ENCODE measurements at places on chromosomes 5 and 9.

DNA sequence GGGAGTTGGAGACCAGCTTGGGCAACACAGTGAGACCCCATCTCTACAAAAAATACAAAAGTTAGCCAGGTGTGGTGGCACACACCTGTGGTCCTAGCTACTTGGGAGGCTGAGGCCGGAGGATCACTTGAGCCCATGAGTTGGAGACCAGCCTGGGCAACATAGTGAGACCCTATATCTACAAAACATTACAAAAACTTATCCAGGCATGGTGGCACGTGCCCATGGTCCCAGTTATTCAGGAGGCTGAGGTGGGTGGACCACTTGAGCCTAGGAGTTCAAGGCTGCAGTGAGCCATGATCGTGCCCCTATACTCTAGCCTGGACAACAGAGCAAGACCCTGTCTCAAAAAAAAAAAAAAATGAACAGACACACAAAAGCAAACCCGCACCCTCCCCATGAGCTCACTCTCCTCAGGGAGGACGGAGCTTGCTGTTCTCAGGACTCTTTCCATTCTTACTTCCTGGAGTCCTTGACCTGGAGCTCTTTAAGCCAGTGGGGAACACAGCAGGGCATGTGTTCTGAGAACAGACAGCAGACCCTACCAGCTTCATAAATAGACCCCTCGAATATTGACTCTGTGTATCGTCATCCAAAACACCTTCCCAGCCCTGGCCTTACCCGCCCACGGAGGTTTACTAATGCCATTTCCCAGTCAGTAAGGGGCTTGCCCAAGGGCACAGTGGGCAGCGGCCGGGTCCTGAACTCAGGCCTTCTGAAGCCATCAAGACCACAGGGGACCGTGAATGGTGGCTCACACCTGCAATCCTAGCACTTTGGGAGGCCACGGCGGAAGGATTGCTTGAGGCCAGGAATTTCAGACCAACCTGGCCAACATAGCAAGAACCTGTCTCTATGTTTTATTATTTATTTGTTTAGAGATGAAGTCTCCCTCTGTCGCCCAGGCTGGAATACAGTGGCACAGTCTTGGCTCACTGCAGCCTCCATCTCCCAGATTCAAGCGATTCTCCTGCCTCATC is 11.1 kb downstream of the PTGES2 start:
- no peak for DNase-seq

DNA sequence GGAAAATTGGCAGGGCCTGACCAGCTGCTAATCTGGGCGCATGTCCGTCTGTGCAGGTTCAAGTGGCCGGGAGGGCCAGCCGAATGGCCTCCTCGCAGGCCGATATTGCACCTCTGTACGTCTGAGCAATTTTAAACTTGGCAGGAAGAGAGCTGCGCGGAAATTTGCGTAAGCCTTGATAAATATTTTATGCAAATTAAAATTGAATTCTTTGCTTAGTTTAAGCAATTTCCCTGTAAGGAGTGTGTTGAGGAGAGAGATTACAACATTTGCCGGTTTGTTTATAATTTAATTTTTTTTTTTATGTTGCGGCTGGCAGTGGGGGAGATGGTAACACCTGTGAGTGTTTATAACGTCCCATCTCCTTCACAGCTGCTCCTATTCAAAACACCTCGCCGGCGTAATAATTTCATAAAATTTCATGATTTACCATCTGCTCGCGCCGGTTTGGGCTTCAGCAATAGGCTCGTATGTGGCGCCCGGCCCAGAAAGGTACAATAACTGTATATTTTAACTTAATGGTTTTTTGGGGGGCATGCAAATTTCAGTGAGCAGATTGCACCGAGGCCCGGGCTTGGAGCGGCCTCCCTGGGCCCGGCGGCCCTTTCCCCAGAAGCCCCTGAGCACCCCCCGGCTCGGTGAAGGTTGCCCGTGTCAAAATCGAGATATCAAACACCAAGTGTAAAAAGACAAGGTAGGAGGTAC is 269.4 kb upstream of the MVB12B start:
- DNase-seq, result peak; percentile 70

GRCh38 chr5:42500003-42500599 is 76.9 kb downstream of the GHR start:
- DNase-seq, result no peak

- DNase-seq, result no peak
Observed at GRCh38 chr5:53343187-53343586, 137.2 kb upstream of the FST start.

DNA sequence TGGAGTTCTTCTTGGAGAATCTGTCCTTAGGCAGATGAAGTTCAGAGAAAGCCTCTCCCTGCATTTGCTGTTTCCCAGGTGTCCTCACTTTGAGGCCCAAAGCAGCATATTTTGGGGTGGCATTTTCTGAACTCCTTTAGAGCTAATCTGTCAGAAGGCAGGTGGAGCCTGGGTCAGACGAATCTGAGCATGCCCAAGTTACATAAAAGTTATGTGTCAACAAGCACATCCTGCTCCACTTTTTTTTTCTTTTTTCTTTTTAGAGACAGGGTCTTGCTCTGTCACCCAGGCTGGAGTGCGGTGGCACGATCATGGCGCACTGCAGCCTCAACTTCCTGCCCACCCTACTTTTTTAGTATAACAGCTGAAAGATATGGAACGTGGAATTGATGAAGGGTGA is 41.3 kb upstream of the HSPA9 start:
- no peak for DNase-seq

- DNase-seq, result no peak
Observed at GRCh38 chr9:18531136-18532065, 57.4 kb downstream of the ADAMTSL1 start.

DNA sequence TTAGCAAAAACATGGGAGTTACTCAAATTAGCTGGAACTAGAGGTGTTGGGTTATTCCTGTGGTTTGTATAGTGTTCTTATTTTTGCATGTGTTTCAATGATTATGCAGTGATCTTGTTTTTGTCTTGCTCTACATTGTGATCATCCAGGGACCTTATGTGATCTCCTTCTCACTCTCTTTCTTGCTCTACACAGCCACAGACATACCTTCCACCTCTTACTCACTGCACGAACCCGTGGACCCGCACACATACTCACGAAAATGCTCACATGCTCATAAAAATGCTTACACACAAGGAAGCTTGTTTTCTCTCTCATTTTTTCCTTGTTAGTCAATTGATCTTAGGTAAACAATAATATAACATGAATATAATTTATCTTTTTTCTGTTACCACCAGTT is 187.1 kb downstream of the KDM4C start:
- no peak for DNase-seq

DNA sequence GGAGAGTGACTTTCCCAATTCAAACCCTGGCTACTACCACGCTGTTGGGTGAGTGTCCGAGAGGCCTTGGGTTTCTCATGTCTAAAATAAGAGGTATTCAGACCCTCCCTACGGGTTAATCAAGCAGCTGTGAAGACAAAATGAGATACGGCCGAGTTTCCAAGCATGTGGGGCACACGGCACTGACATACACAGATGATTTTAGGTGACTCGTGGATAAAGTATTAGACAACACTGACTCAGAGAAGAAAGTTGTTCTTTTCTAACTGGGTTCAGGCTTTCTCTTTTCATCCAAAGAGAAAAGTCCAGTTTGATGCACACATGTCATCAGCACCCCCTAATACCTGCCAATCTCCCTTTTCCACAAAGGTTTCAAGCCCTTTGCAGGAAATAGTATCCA is 15.6 kb downstream of the FOXI1 start:
- no peak for DNase-seq

- DNase-seq, result no peak
Observed at GRCh38 chr5:32504989-32505596, 60.6 kb upstream of the ZFR start.

GRCh38 chr5:170301981-170302652 is 4.5 kb upstream of the LCP2 start:
- no peak for DNase-seq

All from NCI-H1048 (cell line).